ENCODE measurements at places on chromosomes 2 and 18. TPM values are rescaled to one million over a fixed set of nuclear protein-coding genes. Genes with fewer than 3 reads are reported as not detected.
A peak's percentile ranks its signal among the peaks of the same experiment; 100 is the strongest.

GRCh38 chr2:164000176-164000575, 264.4 kb upstream of the FIGN start:
- no peak for DNase-seq

DNA sequence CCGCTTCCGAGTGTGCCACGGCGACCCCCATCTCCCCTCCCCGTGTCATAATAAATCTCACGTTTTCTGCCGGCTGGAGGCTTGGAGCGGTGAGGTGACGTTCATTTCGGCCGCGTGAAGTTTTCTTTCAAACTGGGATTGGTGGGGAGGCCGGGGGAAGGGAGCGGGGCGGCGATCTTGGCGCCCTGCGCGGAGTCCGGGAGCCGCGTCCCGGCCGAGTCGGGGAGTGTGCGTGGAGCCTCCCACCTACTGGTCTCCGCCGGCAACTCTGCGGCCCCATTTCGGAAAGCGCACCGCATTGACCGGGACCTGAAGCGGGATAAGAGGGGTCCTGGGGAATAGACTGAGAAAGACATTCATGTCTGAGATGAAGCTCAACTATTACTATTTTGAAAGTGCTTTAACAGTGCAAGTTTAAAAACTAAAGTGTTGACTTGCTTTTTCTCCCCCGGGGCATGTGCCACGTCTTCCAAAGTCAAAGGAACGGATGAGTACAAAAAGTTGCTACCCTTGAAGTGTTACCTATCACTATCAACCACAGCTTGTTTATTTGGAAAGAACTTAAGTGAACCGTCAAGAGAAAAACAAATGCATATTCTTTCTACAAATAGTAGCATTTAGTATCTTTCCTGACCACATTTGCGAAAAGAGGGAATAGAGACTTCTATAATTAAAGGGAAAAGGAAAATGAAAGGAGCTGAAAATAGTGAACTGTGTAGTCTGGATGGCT, 818 bp upstream of the IKZF2 start:
- DNase-seq: peak; percentile 92

Gene IGFBP5
- 29.5 TPM for total RNA-seq

Gene COX7A2L
- 215 TPM for total RNA-seq

Gene ESPNL
- total RNA-seq: 9.8 TPM

- DNase-seq: no peak
Observed at GRCh38 chr2:148049284-148049683, 28.4 kb downstream of the MBD5 start.

DNA sequence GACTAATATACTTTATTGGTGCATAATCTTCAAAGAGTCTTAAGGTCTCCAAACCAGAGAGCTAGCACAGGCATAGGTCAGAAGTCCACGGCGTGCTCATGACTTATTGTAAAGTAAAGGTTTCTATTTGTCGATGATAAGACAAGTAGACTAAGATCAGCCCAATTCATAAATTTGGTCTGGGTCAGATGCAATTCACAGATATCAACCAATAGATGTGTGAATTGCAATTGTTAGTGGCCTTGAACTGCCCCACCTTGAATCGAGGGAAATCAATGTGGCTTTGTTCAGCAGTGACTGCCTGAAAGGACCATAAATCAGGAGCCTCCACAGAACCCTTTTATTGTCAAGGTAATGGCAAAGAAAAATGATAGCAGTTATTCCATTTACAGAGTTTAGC, 39.1 kb upstream of the CPS1 start:
- DNase-seq: no peak

DNA sequence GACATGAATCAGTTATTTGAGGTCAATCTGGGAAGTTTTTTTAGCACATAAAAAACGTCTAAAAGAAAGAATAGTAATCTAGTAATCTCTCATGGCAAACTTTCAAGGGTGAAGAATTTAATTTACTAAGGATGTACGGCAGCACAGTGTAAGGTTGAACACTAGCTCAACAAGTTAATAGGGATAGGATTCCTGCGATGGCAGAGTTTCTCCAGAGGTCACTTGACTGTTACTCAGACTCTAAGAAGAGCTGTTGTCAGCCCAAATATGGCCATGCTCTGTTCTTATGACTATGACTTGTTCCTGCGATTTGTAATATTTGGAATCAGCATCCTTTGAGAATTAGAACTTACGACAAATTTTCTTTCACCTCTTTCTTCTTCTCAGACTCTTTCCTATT, 553.3 kb upstream of the TNP1 start:
- DNase-seq: no peak

Gene NEU2
- not detected for total RNA-seq
